NCI-H1930 (cell line): ENCODE measurements at places on chromosomes 7 and 10.

GRCh38 chr10:27190508-27190907 lies 35.4 kb downstream of the MASTL start:
- DNase-seq, result no peak

DNA sequence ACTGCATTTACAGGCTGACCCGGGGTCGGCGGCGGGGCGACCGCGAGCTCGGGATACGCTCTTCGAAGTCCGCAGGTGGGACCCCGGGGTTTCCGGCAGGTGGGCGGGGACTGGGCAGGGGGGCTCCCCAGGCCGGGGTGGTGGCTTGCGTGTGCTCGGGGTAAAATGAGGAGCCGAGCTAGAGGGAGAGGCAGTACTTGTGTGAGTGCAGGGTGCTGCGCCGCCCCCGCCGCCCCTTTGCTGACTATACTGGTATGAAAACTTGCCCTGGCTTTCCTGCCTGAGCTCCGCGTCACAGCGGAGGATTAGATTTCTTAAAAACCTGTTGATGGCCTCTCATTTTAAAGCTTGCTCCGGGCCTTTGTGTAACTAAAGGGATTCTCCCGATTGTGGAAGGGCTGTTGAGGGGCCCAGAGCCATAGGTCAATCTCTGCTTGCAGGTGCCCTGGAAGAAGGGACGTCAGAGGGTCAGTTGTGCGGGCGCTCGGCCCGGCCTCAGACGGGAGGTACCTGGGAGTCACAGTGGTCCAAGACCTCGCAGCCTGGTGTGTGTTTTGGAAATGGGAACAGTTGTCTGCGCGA lies 488 bp downstream of the ARMC10 start:
- DNase-seq, result peak; percentile 43

GRCh38 chr7:101680406-101681145 lies 51.5 kb upstream of the MYL10 start:
- DNase-seq, result no peak

DNA sequence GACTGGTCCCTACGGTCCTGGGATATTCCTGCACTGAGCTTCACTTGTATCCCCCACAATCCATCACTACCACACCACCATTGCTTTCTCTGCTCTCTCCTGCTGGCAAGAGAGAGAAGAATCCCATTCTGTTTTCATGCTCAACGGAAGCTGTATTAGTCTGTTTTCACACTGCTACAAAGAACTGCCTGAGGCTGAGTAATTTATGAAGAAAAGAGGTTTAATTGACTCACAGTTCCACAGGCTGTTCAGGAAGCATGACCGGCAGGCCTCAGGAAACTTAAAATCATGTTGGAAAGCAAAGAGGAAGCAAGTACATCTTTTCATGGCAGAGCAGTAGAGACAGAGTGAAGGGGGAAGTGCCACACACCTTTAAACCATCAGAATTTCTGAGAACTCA lies 260.4 kb upstream of the LYZL1 start:
- no peak for DNase-seq

DNA sequence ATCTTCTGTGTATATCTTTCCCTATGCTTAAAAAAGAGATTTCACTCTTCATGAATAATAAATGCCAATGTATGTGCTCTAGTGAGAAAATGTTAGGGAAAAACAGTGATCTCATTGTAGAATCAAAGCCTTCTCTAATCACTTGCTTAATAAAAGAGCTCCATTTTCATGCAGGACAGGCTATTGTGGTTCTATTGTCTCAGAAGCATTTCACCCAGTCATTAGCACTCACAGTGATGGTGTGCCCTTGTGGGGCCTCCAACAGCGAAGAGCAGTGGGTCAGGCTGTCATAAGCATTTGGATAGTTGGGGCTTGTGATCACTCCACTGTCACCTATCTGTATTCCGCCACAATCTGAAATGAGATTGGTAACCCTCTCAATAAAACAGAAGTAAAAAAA lies 83.9 kb upstream of the RSU1 start:
- DNase-seq, result no peak

DNA sequence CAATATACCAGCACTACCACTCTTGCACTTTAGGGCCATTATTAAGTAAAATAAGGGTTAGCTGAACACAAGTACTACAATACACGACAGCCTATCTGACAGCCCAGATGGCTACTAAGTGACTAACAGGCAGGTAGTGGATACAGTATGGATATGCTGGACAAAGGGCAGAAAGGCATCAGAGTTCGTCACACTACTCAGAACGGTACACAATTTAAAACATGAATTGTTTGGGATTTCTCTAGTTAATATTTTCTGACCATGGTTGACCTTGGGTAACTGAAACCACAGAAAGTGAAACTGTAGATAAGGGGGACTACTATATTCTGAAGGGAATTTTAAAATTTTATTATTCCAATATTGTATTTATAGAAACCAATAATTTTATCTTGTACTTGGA lies 101.3 kb upstream of the SKAP2 start:
- DNase-seq, result no peak
